NCI-H82 (cell line): ENCODE measurements at places on chromosomes 3 and 15.

DNA sequence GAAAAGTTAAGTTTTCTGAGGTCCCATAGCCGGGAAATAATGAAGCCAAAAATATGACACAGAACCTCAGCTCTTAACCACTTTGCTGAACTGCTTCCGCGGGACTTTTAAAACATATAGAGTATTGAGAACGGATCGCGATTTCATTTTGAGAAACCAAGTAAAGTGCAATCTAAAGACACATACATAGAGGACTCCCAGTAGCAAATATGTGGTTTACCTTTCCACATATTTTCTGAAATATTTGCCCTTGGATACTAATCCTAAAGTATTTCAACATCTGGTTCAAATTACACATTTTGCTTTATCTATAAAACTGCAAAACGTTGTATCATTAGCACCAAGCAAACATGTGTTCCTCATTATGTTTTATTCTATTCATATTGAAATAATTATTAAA lies 776.5 kb downstream of the ROBO2 start:
- no peak for DNase-seq

- no peak for DNase-seq
These were observed 27.0 kb downstream of the ALDH1A2 start for GRCh38 chr15:58038426-58039078.

DNA sequence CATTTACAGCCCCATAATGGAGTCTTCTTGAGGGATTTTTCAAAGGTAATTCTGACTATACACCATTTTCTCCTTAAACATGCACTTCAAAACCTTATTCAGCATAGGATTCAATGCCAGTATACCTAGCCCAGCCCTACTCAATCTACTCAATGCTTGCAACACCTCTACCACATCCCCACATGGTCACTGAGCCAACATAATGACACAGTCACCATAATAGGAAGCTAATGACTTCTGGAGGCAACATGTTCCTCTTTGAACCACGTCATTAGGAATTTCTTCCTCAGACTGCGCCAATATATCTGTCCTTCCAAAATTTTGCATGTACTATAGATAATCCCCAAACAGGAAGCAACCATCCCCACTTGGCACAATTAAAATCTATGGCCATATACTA lies 153.9 kb upstream of the SETMAR start:
- no peak for DNase-seq

DNA sequence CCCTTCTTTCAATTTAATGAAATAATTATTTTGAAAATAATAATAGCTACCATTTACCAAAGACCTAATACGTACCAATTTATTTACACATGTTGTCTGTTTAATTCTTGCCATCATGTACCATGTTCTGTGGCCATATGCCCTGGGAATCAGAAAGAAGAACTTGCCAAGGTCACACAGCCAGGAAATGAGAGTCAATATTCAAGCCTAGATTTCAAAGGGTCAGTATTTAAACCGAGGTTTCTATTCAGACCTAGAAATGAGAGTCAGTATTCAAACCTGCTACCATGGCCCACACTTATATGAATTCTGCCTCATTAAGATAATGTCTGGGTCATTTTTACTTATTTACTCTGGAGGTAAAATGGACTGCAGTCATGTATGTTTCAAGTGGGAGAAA lies 103.6 kb upstream of the TBL1XR1 start:
- DNase-seq: no peak

GRCh38 chr15:68032672-68033071 lies 21.4 kb upstream of the PIAS1 start:
- no peak for DNase-seq

DNA sequence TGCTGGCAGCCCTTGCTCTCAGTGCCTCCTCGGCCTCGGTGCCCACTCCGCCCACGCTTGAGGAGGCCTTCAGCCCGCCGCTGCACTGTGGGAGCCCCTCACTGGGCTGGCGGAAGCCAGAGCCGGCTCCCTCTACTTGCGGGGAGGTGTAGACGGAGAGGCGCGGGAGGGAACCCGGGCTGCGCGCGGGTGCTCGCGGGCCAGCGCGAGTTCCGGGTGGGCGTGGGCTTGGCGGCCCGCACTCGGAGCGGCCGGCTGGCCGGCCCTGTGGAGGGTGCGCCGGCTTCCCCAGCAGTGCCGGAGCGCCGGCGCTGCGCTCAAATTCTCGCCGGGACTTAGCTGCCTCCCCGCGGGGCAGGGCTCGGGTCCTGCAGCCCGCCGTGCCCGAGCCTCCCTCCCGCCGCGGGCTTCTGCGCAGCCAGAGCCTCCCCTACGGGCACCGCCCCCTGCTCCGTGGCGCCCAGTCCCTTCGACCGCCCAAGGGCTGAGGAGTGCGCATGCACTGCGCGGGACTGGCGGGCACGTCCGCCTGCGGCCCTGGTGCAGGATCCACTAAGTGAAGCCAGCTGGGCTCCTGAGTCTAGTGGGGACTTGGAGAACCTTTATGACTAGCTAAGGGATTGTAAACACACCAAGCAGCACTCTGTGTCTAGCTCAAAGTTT lies 231.5 kb downstream of the EFHB start:
- no peak for DNase-seq

DNA sequence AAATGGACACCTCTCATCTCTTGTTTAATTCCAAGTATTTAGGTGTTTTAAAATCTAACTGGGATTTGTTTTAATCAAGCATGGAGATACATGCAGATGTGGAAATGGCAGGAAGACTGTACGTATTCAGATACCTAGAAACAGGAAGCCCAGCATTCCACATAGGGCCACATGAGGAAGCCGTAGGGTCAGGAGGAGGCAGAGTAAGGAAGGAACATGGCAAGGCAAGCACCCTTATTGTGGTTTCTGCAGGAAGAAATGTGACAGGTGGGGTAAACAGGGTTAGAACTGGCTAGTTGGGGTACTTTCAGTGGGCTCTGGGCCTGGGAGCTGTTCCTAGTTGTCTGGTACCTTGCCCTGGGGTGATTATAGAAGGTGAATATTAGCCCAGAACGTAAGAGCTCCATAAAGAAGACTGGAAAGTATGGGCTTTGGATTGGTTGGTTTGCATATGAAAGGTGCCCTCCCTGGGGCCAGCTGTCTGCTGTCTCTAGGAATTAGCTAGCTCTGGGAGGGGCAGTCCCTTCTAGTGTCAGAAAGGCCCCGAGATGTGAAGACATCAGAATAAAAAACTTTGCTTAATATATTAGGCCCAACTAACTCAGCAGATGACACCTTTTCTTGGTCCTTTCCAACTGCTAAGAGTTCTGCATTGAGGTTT lies 107.7 kb upstream of the CADPS start:
- DNase-seq: peak; percentile 16

DNA sequence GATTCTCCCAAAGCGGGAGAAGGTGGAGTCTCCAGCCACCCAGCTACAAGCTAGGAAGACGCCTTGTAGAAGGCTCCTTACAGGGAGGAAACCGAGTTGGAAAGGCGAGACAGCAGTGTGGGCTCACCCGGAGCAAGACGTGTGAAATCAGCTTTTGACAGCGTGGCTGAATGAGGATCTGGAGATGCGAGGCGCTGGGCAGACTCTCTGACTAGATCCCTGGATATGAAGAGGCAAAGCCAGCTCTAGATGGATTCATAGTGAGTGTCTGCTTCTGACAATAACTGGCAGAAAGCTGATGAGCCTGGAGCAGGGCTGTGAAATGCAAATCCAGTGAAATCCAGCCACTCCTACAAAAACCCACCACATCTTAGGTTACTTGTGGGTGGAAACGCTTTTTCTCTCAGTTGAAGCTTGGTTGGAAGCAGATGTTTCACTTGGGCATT lies 41.0 kb downstream of the GOLGA6A start:
- DNase-seq: no peak

DNA sequence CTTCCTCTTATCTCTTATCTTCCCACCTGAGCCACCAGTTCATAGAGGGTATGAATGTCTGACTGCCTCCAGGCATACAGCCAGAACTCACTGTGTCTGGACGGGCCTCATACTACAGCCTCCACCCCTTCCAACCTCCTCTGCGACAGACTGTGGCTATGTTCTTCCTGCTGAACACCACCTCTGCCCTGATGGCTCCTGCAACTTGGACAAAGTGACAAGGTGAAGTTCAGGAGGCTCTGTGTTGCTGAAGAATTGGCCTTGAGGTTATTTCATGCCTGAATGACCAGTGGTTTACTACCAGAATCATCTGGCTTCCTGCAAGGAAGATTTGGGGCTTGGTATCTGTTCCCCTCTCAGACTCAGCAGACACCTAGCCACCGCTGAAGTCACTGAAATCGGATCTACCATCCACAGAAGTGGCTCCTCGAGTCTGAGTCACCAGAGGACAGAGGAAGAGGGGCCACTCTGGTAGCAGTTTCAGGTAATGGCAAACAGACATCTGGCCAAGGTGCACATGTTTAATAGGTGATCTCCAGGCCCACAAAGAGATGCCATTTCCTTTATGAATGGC lies 14.2 kb upstream of the ULK3 start:
- DNase-seq: no peak

GRCh38 chr3:123344907-123345594 lies 103.8 kb downstream of the ADCY5 start:
- DNase-seq: peak; percentile 37

GRCh38 chr3:57069503-57069902 lies 9.0 kb downstream of the SPATA12 start:
- no peak for DNase-seq

GRCh38 chr3:45347315-45348000 lies 40.9 kb upstream of the LARS2 start:
- DNase-seq: no peak

DNA sequence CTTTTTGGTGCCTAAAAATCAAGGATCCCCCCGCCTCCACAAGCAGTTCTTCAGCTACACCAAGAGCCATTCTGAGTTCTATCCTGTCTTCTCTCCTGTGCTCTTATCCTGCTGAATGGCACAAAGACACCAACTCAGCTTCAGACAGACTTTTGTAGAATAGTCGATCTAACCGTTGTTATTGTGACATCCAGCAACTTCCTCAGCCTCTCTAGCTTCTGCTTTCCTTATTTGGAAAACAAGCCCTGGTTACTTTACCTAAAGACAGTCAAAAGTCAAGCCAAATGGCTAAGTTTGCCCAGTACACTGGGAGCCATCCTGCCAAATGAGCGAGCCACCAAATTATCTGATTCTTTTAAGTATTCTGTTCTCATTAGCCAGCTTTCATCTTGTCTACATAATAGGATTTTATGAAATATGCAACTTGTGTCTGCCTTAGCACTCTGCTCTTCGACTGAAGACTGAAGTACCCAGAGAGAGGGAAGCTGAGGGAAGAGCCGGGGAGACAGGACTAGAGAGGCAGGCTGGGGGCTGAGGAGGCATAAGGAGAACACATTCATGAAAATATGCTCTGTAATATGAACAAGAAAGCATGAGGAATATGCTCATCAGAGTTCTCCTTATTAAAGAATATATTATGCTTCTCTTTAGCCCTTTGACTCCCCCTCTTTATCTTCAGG lies 35.1 kb downstream of the LYZL4 start:
- no peak for DNase-seq

DNA sequence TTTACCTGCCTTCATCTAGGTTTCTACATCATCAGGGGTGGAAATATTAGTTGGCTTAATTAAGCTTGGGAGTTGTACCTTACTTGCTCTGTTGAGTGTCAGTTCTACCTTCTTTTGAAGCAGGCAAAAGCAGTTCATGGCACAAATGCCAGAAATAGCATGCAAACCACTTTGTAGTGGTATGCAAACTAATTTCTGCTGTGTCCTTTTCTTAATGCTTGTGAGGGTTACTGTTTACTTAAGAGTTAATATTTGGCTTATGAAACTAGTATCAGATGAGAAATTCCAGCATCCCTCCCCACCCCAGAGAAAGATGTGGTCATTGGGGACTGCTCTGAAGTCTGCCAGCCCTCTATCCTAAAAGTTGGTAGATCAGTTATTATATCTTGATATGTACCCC lies 7.1 kb downstream of the ATP2C1 start:
- no peak for DNase-seq

DNA sequence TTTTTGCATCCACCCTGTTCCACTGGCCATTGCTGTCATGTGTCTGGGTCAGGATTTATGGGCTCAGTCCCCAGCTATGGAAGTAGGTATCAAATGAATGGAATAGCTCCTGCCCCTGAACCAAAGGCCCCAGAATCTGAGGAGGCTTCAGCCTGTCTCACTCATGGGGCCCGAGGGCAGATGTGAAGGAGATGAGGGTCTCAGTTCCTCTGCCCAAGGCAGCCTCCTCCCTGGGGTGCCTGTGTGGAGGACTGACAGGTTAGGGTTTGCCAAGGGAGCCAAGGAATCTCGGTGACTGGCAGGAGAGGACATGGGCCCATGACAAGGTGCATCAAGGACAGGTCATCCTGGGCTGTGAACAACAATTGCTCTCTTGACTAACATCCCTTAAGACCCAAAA lies 70.4 kb downstream of the CPN2 start:
- DNase-seq: no peak
